HCEC 1CT (cell line): ENCODE measurements at places on chromosomes 16 and 17.
A peak's percentile ranks its signal among the peaks of the same experiment; 100 is the strongest.

GRCh38 chr16:14399378-14400284 is 230.4 kb downstream of the PARN start:
- peak; percentile 43 for DNase-seq

- DNase-seq: no peak
Measured at GRCh38 chr17:68649324-68649723, 48.2 kb upstream of the FAM20A start.

DNA sequence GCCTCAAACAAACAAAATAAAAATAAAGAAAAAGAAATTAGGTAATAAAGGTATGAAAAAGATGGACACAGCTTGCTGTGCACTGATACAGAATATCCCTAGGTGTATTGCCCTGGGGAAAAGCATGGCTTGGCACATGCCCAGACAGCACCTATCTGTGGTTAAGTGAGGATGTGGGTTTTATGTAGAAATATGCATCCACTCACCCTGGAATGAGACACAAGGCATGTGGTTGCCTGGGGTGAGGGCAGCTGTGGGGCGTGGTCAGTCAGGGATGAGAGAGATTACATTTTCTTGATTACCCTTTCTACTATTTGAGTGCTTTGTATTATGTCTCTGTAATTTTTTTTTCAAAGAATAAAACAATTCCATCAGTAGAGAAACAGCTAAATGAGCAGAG is 6.9 kb downstream of the PLLP start:
- DNase-seq: peak; percentile 81

DNA sequence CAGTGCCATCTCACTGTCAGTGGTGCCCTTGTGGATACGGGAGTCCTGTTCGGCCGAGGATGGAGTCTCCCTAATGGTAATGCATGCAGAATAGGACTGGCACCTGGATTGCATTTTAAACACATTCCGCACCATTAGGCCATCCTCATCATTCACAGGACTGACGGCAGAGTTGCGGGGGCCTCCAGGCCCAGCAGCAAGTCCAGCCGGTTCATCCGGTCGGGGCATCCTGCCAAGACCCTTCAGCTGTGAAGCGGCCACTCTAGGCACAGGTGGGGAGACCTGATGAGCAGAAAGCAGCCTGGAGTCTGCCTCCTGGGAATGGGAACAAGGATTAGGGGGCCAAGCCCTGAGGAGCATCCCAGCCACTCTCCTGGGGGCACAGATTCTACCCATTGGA is 90.3 kb upstream of the XYLT1 start:
- DNase-seq: no peak

- DNase-seq: no peak
Measured at GRCh38 chr16:5065813-5066212, at the start of gene C16orf89. Gene C16orf89 (minus strand): TSS chr16:5065956. CDS start chr16:5065908, 48 bp downstream.
